Smooth muscle cell of the coronary artery (primary cell): ENCODE measurements at places on chromosomes 12 and 14. TPM values are rescaled to one million over a fixed set of nuclear protein-coding genes. Genes with fewer than 3 reads are reported as not detected.

The BMP4 gene
- 5.0 and 16.8 TPM in 2 replicates for total RNA-seq

The CLEC4C gene
- not detected in 2 replicates for total RNA-seq

The LGR5 gene
- 2.3 TPM in 1 of 2 replicates, not detected in the other for total RNA-seq

The RPL10L gene
- not detected in 2 replicates for total RNA-seq

The NUAK1 gene
- 11.0 and 75.3 TPM in 2 replicates for total RNA-seq
